Upper lobe of left lung (tissue), 6 donors: ENCODE measurements at places on chromosomes 1 and 21. TPM values are rescaled to one million over a fixed set of nuclear protein-coding genes. Genes with fewer than 3 reads are reported as not detected.

DNA sequence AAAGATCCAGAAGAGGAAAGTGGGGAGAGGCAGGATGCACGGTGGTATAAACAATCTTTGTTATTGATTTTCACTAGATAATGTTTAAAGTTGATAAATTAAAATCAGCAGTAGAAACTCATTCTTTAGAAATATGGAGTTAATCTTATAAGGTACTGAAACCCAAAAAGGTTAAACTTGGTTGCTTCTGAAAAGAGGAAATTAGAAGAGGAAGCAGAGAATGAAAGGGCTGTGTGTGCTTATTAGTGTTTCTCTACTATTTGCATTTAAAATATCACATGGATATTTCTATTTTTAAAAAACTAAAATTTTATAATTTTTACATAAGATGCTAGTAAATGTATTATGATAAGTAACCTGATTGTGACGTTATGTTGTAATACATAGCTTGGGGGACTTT lies 24.4 kb downstream of the C1orf141 start:
- no peak for DNase-seq

Gene USP21
- total RNA-seq: 17.9 TPM

DNA sequence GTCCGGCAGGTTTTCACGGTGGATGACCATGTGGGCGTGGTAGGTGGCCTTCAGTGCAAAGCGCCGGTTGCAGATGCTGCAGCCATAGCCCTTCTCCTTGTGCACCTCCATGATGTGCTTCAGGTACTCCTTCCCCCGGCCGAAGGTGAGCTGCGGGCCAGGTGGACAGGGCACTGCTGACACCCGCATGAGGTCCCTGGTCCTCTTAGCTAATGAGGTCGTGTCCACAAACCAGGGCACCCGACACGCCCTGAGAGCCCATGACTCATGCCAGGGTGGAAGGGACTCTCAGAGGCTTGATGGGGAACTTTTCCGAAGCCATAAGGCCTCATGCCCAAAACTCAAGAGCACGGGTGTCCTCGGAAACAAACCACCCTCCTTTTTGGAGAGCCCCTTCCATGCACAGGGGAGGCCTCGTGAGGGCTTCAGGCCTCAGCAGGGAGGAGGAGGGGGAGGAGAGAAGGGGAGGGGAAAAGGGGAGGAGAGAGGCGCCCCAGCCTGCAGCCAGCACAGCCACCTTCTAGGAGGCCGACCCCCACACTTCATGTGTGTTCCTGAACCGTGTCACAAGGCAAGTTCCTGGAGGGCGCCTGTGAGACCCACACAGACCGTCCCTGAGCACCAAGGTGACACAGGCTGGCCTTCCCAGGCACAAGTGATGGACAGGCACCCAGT lies 54.4 kb upstream of the RIPK4 start:
- DNase-seq: no peak

- no peak for DNase-seq
Measured at GRCh38 chr1:86692641-86693040, 11.7 kb upstream of the SH3GLB1 start.

Gene ANGPTL7
- 1.3 TPM for total RNA-seq

Gene C1orf94
- not detected for total RNA-seq

GRCh38 chr1:101769520-101769919 lies 227.2 kb downstream of the OLFM3 start:
- no peak for DNase-seq

GRCh38 chr1:243957141-243957540 lies 93.9 kb upstream of the ZBTB18 start:
- no peak for DNase-seq

- DNase-seq: no peak
Measured at GRCh38 chr1:154517661-154518060, 15.4 kb upstream of the SHE start.
